ENCODE measurements at places on chromosomes 3 and 15. TPM values are rescaled to one million over a fixed set of nuclear protein-coding genes. Genes with fewer than 3 reads are reported as not detected.
A peak's percentile ranks its signal among the peaks of the same experiment; 100 is the strongest.

The CPEB1 gene
- 0.42 TPM for total RNA-seq

The SAMMSON gene
- not detected for total RNA-seq

The RAB6B gene
- 3.8 TPM for total RNA-seq

DNA sequence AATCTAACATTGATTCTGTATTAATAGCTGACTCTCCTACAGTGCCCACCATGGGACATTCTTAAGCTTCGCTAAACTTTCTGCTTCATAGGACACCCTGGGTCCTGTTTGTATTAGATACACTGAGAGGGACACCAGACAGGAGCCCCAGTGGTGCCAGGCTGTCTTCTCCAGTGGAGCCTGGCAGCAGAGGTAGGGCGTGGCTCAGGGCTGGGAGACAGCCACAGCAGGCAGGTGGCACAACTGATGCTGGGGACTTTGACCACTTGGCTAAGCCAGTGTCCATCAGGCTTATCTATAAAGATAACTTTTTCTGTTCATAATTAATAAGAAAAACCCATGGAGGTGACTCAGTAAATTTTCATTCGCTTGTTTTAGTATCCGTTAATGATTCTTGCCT is 21.8 kb downstream of the NIPA1 start:
- no peak overlapping the region for H3K4me3 ChIP-seq
- H3K27me3 ChIP-seq, result no peaks in the 10 kb centered on the region

DNA sequence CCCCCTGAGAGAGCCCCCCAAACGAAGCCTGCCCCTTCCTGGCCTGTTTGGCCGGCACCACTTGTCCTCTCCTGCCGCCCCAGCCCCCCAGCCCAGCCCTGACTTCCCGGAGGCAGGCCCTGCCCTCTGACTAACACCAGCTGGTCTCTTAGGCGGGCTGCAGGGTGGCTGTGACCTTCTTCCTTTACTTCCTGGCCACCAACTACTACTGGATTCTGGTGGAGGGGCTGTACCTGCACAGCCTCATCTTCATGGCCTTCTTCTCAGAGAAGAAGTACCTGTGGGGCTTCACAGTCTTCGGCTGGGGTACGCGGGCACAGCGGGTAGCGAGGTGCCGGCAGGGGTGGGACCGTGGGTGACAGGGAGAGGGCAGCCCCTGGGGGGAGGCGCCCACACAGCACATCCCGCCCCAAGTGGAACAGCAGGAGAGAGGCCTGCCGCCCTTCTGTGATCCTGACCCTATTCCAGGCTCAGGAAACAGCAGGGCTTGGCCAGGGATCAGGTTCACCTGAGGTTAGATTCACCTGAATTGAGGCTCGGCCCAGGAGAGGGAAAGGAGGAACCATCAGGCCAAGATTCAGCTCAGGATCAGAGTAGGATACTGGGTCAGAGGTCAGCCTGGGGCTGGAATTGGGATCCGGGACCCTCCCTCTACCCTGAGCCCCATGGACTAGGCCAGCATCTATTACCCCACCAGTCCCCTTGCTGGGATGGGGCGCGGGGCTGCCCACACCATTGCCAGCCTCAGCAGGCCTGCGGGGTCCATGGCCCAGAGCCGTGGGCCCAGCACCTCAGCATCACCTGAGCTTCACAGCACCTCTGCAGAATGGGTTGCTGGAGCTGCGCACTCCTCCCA is 21.9 kb downstream of the PTH1R start:
- no peak overlapping the region for H3K4me3 ChIP-seq
- H3K4me1 ChIP-seq, result no peaks in the 10 kb centered on the region
- H3K27ac ChIP-seq, result no peak overlapping the region
- H3K36me3 ChIP-seq, result no peaks in the 10 kb centered on the region
- DNase-seq, result peak; percentile 69
